Stimulated activated CD8-positive, alpha-beta memory T cell treated with anti-CD3 and anti-CD28 coated beads, Interleukin-12 subunit alpha, Interleukin-12 subunit beta, amount 100 ng/mL, for 4 hours (primary cell): ENCODE measurements at places on chromosomes 4 and X.

GRCh38 chr4:7199129-7199725, 6.9 kb downstream of the SORCS2 start:
- no peak for DNase-seq

- no peak for DNase-seq
Observed at GRCh38 chr4:154502111-154502510, 10.5 kb upstream of the DCHS2 start.

DNA sequence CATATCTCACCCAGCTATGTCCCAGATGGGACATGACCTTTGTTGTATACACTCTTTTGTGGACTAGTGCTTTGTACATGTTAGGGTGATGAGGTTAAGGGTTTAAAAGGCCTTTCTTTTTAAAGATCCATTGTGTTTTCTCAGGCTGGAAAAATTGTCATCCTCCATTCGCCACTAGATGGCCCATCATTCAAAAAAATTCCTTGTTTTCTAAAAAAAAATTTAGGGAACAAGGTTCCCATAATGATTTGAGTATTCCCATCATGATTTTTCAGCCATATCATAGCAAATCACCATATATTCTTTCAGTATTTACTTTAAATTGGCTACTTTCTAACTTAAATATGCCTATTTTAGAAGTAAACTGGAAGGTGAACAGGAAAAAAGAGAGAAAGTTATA, 91.9 kb upstream of the TMEM164 start:
- DNase-seq: no peak

- no peak for DNase-seq
Observed at GRCh38 chr4:129261584-129261983, 165.6 kb downstream of the C4orf33 start.

GRCh38 chr4:148557793-148558192, 115.6 kb upstream of the NR3C2 start:
- no peak for DNase-seq

DNA sequence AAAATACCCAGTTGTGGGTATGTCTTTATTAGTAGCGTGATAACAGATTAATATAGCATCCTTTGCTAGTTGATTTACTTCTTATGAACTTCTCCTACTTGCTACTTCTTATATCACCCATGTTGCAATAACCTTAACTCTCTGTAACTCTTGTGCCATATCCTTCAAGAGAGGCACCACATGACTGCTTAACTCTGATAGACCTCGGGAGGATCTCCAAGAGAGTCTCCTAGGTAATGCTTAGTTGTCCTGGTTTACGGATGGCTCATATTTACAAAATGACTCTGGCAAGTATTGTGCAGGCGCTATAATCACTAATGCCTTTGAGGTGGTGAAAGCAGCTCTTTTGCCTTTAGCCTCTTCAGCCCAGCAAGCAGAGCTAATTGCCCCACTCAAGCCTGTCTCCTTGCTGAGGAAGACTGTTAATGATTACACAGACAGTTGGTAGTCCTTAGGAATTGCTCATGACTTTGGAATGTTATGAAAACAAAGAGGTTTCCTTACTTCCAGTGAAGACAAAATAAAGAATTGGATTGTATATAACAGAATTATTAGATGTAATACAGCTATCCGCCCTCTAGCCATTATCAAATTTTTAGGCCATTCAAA, 1305.8 kb downstream of the PCDH7 start:
- DNase-seq: no peak

- no peak for DNase-seq
Observed at GRCh38 chr4:115110191-115111181, 2.9 kb downstream of the NDST4 start.

DNA sequence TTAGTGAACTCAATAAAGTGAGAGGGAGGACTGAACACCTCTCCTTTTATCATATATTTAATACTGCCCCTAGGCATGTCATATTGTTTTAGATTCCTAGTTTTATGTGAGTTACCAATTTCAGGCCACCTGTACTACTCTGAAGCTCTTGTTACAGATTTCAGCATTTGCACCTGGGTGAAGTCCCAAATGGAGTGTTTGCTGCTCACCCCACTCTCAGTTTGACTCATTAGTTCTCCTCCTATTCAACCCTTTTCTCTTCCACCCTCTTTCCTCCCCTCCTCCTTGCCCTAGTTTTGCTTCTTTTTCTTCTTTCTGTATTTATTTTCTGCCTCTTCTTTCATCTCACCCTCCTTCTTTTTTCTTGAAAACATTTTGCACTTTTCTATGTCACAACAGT, 1852.2 kb upstream of the IGFBP7 start:
- no peak for DNase-seq

DNA sequence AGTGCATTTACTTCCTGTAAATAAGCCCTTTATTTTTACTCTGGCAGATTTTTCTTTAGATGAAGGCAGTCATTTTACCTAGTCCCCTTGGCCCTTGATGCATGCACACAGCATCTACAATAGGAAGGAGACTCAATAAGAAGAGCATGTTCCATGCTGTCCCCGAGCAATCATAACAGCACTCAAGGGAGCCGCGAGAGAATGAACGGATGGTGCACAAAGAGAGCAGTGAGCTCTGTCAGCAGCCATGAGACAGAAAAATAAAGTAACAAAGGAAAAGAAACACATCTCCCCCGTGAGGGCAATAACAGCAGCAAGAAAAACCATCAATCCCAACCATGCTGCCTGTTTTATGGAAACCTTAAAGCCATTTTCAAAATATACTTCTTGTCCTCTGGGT, 11.9 kb downstream of the SMIM31 start:
- no peak for DNase-seq

DNA sequence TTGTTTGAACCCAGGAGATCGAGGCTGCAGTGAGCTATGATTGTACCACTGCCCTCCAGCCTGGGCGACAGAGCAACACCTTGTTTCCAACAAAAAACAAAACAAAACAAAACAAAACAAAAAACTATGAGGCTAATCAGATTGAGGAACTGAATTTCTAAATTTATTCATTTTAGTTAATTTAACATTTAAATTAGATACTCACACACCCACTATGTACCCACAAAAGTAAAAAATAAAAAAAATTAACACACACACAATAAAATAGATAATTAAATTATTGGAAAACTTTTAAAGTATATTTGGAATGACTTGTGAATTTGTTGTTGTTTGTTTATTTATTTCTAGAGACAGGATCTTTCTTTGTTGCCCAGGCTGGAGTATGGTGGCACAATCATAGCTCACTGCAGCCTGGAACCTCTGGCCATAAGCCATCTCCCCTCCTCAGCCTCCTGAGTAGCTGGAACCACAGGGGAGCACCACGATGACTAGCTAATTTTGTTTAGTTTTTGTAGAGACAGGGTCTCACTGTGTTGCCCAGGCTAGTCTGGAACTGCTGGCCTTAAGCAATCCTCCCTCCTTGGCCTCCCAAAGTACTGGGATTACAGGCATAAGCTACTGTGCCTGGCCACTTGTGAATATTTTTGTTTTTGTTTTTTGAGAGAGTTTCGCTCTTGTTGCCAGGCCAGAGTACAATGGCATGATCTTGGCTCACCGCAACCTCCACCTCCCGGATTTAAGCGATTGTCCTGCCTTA, 9.8 kb upstream of the ZNF157 start:
- no peak for DNase-seq

GRCh38 chr4:148773313-148773712, 331.1 kb upstream of the NR3C2 start:
- DNase-seq: no peak

- DNase-seq: no peak
Observed at GRCh38 chr4:117068120-117068519, 17.3 kb downstream of the TRAM1L1 start.

GRCh38 chr4:127870281-127870680, 10.4 kb upstream of the PLK4 start:
- no peak for DNase-seq

DNA sequence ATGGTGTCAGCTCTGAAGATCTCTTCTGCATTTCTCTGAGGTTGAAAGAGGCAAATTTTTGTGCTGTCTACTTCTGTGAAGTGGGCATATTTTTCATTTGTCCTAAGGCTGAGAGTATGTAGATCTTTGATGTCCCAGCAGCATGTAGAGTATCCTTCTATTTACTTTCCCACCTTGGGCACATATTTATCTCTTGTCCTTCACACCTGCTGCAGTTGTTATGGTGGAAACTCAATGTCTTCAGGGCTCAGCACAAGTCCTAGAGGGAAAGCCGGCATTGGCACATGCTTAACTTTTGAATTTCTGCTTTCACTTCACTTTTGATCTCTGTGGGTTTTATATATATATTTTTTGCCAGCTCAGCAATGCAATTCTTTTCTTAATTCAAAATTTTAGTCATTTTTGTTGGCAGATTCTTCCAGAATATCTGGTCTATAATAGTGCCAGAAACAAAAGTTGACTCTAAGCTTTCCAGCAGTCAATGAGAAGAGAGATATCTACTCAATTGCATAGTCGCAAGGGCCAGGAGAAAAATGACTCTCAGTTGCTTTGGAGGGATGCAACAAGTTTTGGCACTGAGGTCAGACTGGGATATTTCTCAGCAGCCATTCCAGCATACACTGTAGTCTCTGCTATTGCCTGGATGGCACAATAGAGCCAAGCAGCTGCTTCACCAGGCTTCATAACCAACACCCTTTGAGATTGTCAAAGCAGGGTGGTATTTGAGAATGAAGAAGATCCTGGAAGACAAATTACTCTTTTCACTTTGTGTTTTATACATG, 127.8 kb upstream of the FAT1 start:
- no peak for DNase-seq

- no peak for DNase-seq
Observed at GRCh38 chr4:179664430-179665027, 2222.3 kb upstream of the AGA start.

- DNase-seq: no peak
Observed at GRCh38 chrX:108223585-108223984, 132.0 kb downstream of the ATG4A start.
